ENCODE measurements at places on chromosomes 1 and 21. TPM values are rescaled to one million over a fixed set of nuclear protein-coding genes. Genes with fewer than 3 reads are reported as not detected.
A peak's percentile ranks its signal among the peaks of the same experiment; 100 is the strongest.

Gene GPR37L1
- total RNA-seq: 0.56 TPM

- H3K4me3 ChIP-seq: no peak overlapping the region
- no peak overlapping the region for H3K27ac ChIP-seq
- H3K27me3 ChIP-seq: no peaks in the 10 kb centered on the region
- H3K36me3 ChIP-seq: no peaks in the 10 kb centered on the region
- no peak for DNase-seq
Measured at GRCh38 chr1:152162792-152163463, 3.9 kb upstream of the RPTN start.

DNA sequence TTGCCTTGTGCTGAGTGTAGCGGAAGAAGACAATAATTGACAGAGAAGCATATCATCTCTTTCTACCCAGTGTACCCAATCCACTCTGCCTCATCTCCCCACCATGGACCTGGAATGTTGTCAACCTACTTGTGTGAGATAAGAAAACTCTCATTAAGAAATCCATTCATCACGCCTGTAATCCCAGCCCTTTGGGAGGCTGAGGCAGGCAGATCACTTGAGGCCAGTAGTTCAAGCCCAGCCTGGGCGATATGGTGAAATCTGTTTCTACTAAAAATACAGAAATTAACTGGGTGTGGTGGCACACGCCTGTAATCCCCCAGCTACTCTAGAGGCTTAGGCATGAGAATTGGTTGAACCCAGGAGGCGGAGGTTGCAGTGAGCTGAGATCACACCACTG, 209.6 kb downstream of the PBX1 start:
- H3K4me3 ChIP-seq: no peak overlapping the region
- no peaks in the 10 kb centered on the region for H3K27me3 ChIP-seq
- peaks cover 25% of the 10 kb centered on the region for H3K4me1 ChIP-seq
- H3K27ac ChIP-seq: no peak overlapping the region
- DNase-seq: no peak

DNA sequence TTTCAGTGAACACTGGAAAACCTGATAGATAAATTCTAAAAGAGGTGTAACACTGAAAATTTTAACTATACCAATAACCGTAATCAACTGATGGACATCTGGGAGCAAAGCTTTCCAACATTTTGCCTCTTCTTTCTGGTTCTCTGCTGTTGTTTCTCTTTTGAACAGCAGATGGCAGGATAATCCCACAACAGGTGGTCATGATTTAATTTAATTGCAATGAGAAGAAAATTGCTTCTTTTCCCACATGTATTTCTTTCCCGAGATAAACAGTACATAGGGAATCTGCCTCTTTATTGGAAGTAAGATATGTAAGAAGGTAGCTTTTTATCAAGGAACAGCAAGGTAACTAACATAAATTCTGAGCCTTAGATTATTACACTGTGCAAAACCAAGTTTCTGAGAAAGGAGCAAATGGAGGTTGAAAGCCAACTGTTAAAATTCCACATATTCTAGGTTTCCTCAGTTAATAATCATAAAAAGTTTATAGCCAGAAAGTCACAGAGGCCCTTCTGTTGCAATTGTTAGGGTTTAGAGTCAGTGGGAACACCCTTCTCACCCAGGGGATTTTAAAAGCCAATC, 72.9 kb downstream of the RPS6KA1 start:
- H3K4me3 ChIP-seq: no peak overlapping the region
- H3K4me1 ChIP-seq: no peaks in the 10 kb centered on the region
- peak; percentile 61 for DNase-seq
- no peaks in the 10 kb centered on the region for H3K27me3 ChIP-seq

Gene KLHDC9
- 57.2 TPM for total RNA-seq

Gene CD1E
- 0.16 TPM for total RNA-seq

Gene SLC26A9
- total RNA-seq: 0.24 TPM

Gene C1orf74
- 5.0 TPM for total RNA-seq

DNA sequence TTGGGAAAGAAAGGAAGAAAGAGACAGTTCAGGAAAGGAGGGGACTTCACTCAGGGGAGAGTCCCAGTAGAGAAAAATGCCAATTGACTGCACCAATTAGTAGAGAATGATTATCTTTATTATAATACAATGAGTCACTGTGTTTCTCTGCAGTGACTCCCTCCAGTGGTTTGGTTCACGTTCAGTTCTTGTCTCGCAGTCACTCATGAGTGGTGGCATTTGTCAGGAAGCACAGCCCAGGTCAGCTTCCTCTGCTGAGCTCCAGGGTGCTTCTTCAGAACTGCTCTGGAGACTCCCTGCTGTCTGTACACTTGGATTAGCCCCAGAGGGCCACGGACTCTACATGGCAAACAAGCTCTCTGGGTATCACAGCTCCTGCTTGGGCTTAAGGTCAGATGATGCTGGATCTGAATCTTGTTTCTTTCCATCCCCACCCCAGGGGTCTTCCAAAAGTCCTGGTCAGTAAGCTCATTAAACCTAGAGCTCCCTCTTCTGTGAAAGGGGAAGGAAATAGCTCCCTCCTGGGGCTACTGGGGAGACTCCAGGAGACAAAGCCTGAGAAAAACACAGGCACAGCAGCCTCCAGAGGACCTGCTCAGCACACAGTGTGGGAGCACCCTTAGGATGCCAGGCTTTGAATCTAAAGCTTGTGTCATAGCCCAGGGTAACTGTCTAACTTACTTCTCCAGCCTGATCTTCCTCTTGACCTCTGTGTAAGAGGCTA, 619.0 kb downstream of the AJAP1 start:
- H3K4me3 ChIP-seq: no peak overlapping the region
- peak; percentile 32 for DNase-seq
- no peaks in the 10 kb centered on the region for H3K4me1 ChIP-seq

DNA sequence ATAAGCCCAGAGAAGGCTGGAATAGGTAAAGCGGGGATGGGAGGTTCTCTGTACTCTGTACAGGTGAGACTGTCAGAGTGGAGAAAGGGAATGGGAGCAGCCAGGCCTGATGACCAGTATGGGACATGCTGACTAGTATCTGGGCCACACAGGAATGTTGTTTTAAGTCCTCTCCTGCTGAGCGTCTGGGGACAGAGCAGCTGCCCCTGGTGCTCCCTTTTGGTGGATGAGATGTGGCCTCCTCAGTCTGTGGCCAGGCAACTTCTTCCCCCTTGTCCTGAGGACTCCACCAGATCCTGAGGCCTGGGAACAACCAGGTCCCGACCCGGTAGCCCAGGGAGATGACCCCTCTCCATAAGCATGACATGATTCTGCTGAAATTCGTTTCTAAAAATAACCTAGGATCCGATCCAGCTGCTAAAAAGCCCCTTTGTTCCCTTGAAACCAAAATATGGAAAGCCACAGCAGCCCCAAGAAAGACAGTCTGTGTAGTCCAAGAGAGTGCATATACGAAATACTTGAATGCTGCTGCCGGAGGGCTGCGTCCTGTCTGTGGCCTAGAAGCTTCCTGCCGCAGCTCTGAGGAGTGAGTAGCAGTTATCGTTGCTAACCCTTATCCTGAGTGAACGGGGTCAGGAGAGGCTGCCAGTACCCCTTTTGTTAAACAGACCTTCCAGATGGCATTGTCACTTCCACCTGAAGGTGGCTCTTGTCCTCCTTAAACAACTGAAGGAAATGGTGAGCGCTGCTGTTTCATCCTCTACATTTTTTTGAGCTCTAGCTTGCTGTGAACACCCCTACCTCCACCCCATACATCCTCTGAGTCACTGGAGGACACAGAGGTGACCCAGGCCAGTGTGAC, 47.1 kb downstream of the ATP2B4 start:
- peak; percentile 53 for DNase-seq
- H3K4me3 ChIP-seq: no peak overlapping the region
- no peaks in the 10 kb centered on the region for H3K27me3 ChIP-seq
- no peaks in the 10 kb centered on the region for H3K36me3 ChIP-seq

Gene SMIM34
- total RNA-seq: 0.37 TPM

DNA sequence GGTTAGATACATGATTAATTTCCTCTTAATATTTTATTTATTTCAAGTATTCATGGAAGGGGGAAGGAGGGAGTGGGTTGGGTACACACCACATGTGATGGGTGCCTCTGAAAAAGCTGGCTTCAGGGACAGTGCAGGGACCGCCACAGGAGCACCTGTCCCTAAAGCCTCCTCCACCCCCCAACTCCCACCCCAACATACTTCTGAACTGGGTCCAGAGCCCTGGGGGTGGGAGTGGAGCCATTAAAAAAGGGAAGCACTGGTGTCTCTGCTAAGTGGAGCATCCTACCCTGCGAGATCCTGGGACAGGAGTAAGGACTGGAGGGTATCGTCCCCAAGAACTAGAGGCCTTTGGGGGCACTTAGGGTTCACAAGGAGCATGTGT, 5.6 kb upstream of the CLEC20A start:
- H3K27me3 ChIP-seq: no peaks in the 10 kb centered on the region
- peak; percentile 9 for DNase-seq
- H3K4me3 ChIP-seq: no peak overlapping the region
- H3K4me1 ChIP-seq: no peaks in the 10 kb centered on the region
- no peaks in the 10 kb centered on the region for H3K36me3 ChIP-seq
- H3K27ac ChIP-seq: no peak overlapping the region

GRCh38 chr21:28675331-28676041, 317.2 kb downstream of the LTN1 start:
- no peaks in the 10 kb centered on the region for H3K4me1 ChIP-seq
- DNase-seq: no peak
- H3K36me3 ChIP-seq: no peaks in the 10 kb centered on the region
- H3K27me3 ChIP-seq: no peaks in the 10 kb centered on the region
- no peak overlapping the region for H3K27ac ChIP-seq
- H3K4me3 ChIP-seq: no peak overlapping the region

GRCh38 chr1:27506703-27507102, 16.7 kb upstream of the WASF2 start:
- H3K27me3 ChIP-seq: no peaks in the 10 kb centered on the region
- no peak overlapping the region for H3K4me3 ChIP-seq
- H3K36me3 ChIP-seq: no peaks in the 10 kb centered on the region
- DNase-seq: no peak

Gene C1QA
- total RNA-seq: 8.7 TPM

- no peaks in the 10 kb centered on the region for H3K27me3 ChIP-seq
- no peak for DNase-seq
- H3K4me3 ChIP-seq: no peak overlapping the region
- no peaks in the 10 kb centered on the region for H3K36me3 ChIP-seq
Measured at GRCh38 chr21:28104346-28104745, 888.3 kb downstream of the LTN1 start.

DNA sequence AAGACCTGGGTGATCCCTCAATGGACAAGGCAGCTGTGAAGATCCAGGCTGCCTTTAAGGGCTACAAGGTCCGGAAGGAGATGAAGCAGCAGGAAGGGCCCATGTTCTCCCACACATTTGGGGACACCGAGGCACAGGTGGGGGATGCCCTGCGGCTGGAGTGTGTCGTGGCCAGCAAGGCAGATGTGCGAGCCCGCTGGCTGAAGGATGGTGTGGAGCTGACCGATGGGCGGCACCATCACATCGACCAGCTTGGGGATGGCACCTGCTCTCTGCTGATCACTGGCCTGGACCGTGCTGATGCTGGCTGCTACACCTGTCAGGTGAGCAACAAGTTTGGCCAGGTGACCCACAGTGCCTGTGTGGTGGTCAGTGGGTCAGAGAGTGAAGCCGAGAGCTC, 85.2 kb downstream of the TRIM11 start:
- H3K36me3 ChIP-seq: no peaks in the 10 kb centered on the region
- no peak for DNase-seq
- H3K27ac ChIP-seq: no peak overlapping the region
- no peak overlapping the region for H3K4me3 ChIP-seq
- H3K4me1 ChIP-seq: no peaks in the 10 kb centered on the region

DNA sequence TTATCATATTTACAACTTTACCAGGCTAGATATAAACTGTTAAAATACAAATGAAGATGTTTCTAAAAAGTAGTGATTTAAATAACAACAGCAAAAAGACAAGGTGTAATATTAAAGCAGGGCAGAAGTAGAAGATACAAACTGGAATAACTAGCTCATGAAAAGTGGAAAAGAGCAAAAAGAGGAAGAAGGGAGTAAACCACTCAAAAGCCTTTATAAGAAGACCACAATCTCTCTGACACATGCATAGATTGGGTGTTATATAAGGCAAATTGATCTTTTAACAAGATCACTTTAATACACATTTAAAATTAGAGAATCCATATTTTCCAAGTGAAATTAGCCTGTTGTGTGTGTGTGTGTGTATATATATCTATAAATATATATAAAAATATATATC, 5.0 kb downstream of the DENND1B start:
- no peak for DNase-seq
- H3K27ac ChIP-seq: no peak overlapping the region
- no peak overlapping the region for H3K4me3 ChIP-seq
- peaks cover 8% of the 10 kb centered on the region for H3K4me1 ChIP-seq
- H3K27me3 ChIP-seq: no peaks in the 10 kb centered on the region
- H3K36me3 ChIP-seq: no peaks in the 10 kb centered on the region

Gene ARTN
- 5.4 TPM for total RNA-seq

DNA sequence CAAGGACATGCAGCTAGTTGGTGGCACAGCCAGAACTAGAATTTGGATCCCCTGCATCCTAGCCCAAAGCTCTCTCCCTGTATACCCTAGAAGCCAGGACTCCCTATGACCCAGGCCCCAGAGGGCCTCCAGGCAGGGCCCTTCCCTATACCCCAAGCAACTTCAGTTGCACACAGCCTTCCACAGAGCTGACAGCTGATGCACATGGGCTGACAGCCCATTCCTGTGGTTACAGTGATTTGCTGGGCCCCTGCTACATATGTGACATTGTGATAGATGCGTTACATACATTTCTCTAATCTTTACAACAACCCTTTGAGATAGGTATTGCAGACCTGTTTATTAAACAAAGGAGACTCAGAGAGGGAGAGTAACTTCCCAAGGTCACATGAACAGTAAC, 5.8 kb downstream of the ATP1A2 start:
- H3K36me3 ChIP-seq: no peaks in the 10 kb centered on the region
- no peaks in the 10 kb centered on the region for H3K27me3 ChIP-seq
- H3K4me1 ChIP-seq: peaks cover 26% of the 10 kb centered on the region
- H3K27ac ChIP-seq: no peak overlapping the region
- H3K4me3 ChIP-seq: no peak overlapping the region

DNA sequence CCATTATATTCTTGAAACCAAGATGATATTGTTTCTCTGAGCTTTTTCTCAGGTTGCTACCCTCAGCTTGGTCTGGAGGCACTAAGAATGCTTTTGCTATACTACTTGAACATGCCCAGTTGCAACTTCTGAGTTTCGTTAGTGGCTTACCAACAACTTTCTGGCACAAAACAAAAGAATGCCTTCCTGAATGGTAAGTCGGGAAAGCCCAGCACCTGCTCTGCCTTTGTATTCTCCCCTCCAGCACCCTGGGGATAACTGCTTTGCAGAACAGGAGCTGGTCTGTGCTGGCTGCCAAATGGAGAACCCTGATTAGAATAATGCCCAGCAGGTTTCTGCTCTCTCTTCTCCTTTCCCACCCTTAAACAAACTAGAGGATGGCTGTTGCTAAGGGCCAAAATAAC, 149.3 kb downstream of the TGFB2 start:
- H3K4me1 ChIP-seq: no peaks in the 10 kb centered on the region
- no peak overlapping the region for H3K27ac ChIP-seq
- no peaks in the 10 kb centered on the region for H3K27me3 ChIP-seq
- H3K4me3 ChIP-seq: no peak overlapping the region

GRCh38 chr1:238832106-238832505, 554.3 kb upstream of the CHRM3 start:
- no peak overlapping the region for H3K4me3 ChIP-seq
- no peak overlapping the region for H3K27ac ChIP-seq
- DNase-seq: no peak
- no peaks in the 10 kb centered on the region for H3K36me3 ChIP-seq
- H3K27me3 ChIP-seq: no peaks in the 10 kb centered on the region

Gene ILDR2
- total RNA-seq: 217 TPM
